T-helper 17 cell (primary cell): ENCODE measurements at places on chromosomes 12 and 14. TPM values are rescaled to one million over a fixed set of nuclear protein-coding genes. Genes with fewer than 3 reads are reported as not detected.

GRCh38 chr12:88556213-88556774 is 24.0 kb downstream of the KITLG start:
- no peak for DNase-seq

HDAC7 gene
- 151 TPM for total RNA-seq

HRK gene
- 0.30 TPM for total RNA-seq

DNA sequence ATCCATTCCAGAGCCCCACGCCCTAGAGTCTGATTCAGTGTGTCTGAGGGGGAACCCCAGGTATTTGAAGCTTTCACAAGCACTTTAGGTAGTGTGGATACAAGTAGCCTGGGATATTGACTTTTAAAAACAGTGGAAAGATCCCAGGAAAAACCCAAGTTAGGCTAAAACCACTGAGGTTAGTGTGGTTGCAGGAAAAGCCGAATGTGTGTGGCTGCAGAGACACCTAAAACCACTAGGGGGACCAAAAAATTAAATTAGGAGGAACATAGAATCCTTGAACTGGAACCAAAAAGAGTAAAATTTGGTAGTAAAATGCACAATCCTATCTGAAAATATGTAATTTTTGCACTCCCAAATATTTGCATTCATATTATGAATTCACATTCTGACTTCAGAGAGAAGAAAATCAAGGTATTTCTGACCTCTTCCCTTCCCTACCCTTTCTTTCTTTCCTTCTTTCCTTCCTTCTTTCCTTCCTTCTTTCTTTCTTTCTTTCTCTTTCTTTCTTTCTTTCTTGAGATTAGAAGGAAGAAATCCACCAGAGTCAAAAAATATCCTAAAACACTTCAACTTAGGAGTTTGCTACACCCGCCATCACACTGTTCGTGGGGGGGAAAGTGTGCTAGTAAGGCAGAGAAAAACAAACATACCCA is 37.8 kb downstream of the SLCO1A2 start:
- no peak for DNase-seq

DNA sequence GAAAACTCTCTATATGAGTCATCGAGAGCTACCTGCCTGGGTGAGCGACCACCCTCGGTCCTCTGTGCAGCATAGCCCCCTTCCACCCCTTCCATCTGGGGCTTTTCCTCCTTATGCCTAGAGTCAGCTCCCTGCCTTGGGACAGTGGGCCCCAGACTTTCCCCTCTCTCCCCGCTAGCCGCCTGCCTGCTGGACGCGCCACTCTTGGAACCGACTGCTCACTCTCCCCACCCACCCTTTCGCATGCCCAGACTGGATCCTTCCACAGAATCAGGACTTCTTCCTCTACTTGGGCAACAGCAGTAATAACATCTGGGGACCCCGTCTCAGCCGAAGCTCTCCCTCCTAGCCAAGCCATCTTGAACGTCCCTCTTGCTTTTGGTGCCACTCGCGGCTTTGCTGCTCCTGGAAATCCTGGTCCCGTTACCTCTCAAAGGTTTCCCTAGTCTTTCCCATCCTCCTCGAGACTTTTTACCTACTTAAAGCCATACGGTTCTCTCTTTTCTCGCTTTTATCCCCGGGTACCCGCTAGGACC is 671 bp downstream of the ESYT1 start:
- no peak for DNase-seq
